Substantia nigra (tissue), 51 donors: ENCODE measurements at places on chromosomes 5 and 9.

DNA sequence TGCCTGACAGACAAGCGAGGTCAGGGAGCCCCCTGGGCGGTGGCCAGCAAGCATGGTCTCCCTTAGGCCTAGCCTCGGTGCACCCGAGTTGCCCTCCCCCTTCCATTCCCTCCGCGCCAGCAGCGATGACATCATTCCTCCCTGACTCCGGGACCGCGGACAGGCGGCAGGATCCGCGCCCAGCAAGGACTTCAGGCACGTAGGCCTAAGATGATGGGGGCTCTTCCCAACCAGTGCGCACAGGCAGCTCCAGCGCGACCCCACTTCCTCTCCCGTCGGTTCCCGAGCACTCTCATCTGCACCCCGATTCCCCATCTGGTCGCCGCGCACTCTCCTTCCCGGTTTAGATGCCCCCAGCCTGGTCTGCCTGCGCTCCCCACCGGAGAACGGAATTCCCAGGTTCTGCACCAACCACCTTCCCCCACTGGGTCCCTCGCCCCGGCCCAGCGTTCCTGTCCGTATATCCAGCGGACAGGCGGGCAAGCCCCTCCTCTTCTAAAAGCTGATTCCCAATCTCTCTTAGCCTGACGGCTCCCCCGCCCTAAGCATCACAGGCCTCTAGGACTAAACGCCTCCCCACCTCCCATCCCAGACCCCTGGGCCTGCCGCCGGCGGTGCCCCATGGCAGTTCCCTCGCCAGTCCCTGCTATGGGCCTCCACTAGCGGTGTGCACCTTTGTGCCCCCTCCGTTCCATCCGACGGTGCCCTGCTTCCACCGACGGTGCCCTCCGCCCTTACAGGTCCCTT lies 931 bp downstream of the FAM219A start:
- peak; percentile 80 for DNase-seq

DNA sequence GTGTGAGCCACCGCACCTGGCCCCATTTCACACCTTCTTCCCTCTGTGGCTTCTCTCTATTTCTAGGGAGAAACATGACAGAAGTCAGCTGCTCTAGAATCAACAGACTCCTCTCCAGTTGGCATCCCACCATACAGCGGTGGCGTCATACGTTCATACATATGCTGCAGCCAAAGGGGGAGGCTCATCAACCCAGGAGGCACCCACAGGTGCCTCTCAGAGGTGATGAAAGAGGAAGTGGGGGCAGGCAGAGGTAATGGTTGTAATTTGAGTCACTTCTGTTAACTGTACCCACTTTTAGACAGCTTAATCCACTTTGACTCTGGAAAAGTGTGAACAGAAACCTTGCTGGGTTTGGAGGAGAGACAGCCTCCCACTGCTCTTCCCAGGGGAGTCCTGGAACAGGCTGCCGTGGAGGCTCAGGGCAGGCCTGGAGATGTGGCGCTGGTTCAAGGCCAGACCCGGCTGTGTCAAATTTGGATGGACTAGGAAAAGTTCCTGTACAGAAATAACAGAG lies 47.3 kb upstream of the SUB1 start:
- no peak for DNase-seq

DNA sequence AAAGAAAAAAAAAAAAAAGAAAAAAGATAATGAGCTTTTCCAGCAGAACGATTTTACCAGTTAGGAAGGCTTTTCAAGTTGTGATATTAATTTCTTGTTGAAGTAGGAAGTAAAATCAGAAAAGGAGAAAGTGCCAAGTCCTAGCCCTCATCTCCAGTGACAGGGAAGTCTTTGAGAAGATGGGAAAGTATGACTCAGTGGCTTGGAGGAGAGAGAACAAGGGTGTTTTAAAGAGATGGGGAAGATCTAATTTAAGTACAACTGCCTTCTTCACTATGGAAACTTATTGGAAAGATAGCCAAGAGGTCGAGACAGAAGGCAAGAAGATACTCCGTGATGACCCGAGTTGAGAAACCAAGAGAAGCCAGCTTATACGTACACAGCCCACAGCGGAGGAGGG lies 22.6 kb downstream of the FGF1 start:
- no peak for DNase-seq

GRCh38 chr5:160685695-160686094 lies 166.3 kb downstream of the ATP10B start:
- no peak for DNase-seq

GRCh38 chr9:38294220-38294960 lies 98.1 kb upstream of the ALDH1B1 start:
- DNase-seq: no peak

DNA sequence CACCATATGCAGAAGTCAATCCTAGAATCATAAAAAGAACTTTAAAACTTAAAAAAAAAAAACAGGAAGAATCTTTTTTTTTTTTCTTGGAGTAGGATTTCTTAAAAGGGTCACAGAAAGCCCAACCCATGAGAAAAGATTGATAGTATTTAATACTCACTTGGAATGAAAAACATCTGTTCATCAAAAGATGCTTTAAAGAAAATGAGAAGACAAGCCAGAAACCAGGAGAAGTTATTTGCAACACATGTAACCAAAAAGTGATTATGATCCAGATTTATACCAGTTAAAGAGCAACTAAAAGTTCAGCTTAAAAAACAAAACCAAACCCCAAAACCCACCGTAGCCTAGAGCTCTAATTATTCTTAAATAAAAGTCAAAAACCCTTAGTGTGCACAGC lies 69.3 kb downstream of the TLE4 start:
- no peak for DNase-seq

- DNase-seq: no peak
Measured at GRCh38 chr9:4985386-4986266, 554 bp downstream of the JAK2 start.

DNA sequence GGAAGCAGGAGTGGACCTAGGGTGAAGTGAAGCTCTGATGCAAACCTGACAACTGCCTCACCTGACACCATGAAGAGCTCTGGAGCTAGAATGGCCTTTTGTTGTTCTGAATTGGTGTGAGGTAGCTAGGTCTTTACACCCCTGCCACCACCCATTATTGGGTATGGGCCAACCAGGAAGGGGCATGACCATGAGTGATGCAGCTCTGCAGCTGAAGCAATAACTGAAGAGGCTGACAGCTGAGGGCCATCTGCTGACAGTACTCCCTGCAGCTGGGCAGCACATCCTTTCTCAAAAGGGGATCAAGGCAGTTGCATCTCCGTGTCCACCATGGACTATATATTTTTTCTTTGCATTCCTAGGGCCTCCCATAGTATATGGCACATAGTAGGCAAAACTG lies 87.0 kb upstream of the TLE1 start:
- DNase-seq: no peak

DNA sequence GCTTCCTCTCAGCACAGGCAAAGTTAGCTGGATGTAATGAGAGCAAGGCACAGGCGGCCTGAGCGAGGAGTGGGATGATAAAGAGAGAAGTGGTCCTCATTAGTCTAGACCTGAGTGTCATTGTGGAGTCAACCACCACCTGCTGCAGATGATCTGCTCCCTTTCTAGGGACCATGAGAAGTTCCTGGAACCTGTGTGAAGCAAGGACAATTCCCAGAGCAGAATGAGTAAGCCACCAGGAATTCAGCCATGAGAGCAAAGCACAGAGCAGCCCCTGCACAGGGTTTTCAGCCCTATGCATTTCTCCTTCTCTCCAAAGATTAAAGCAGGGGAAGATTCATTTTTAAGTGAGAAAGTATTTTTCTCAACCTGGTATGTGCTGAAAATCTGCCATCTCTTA lies 146.8 kb upstream of the SPEF2 start:
- no peak for DNase-seq

DNA sequence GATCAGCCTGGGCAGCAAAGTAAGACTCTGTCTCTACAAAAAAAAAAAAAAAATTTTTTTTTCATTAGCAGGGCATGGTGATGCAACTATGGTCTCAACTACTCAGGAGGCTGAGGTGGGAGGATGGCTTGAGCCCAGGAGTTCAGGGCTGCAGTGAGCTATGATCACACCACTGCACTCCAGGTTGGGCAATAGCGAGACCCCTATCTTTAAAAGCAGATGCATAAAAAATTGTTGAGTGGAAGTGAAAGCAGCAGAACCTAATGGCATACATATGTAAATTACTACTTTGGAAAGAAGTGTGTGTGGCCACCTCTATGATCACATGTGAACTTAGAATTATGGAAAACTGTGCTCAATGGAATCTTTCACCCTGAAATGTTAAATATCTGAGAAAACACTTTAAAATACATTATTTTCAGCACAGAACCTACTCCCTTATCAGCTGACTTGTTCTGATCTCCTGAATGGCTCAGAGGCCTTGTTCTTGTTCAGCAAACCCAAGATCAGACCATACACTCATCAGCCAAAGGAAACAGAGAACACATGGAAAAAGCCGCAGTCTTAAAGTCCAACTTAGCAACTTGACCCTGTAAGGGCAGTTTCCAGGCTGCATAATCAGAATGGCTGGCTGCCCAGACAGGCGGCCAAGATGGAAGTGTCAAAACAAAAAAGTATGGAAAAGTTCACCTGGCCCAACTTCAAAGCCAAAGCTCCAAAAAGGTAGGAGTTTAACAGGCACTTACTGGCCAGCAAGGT lies 56.5 kb downstream of the SIL1 start:
- DNase-seq: peak; percentile 30

GRCh38 chr9:30075451-30076199 lies 2308.8 kb upstream of the ACO1 start:
- DNase-seq: no peak

GRCh38 chr5:61081741-61082140 lies 80.5 kb downstream of the SMIM15 start:
- no peak for DNase-seq

- DNase-seq: no peak
Measured at GRCh38 chr9:117729375-117729774, 25.2 kb downstream of the TLR4 start.

DNA sequence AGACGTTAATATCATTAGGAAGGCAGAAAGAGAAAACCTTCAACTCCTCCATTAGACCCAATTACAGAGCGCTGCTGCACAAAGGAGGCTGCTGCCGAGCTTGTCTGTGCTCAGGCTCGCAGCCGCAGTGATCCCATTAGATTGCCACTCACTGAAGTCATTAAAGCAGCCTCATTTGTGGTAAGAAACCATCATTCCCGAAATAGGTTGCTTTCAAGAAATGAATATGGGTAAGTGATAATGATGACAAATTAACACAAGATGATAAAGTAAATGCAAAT lies 137.2 kb downstream of the CAVIN4 start:
- no peak for DNase-seq

- DNase-seq: no peak
Measured at GRCh38 chr5:122145906-122146305, 16.6 kb downstream of the ZNF474 start.

DNA sequence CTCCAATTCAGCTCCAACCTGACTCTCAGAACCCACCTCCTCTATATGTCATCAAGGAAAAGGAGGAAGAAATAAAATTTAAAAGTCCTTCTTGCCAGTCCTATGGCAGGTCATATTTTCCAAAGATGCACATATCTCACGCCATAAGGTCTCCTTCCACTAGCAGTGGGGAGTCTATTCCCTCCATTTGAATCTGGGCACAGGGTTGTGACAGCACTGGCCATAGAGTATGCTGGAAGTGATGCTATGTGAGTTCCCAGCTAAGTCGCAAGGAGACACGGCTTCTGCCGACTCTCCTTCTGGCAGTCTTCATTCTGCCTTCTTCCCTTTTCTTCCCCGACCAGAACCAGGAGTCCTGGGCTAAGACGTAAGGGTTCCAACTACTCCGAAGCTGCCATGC lies 883.9 kb upstream of the DMAC1 start:
- no peak for DNase-seq

GRCh38 chr9:106218427-106218826 lies 524.1 kb downstream of the TMEM38B start:
- DNase-seq: no peak

GRCh38 chr9:120443489-120443888 lies 136.5 kb downstream of the CDK5RAP2 start:
- DNase-seq: no peak

DNA sequence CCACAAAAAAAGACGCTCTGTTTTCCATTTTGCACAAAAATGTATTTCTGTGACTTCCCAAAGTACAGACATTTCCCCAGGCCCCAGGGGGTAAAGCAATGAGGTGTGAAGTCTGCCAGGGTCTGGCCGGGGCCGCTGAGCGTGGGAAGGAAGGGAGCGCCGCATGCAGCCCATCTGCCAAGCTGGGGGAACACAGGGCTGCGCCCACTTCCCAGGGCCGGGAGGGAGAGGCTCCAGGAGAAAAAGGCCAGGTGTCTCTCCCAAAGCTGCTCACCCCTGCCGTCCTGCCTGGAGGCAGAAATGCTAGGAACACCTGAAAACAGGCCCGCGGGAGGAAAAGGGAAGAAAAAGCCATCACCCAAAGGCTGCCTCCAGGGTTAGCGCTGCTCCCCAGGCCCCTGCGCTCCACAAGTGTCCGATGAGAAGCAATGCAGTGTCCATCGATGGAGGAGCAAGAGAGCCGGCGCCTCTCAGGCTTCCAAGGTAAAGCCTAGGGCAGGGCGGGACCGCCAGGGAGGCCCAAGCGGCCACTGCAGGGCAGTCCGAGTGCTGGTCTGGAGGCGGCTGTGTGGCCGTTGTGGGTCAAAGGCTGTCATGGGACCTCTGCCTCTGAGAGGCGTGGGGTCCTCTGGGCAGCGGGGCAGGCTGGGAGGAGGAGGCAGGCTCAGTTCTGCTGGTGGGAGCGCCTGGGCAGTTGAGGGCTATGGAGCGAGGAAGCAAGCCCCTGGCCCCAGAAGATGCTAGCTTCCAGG lies 6.0 kb upstream of the ZDHHC12 start:
- DNase-seq: no peak

GRCh38 chr5:154460172-154460571 lies 14.4 kb downstream of the SAP30L start:
- DNase-seq: no peak

- no peak for DNase-seq
Measured at GRCh38 chr9:131677444-131678180, 62.3 kb downstream of the RAPGEF1 start.
